ENCODE measurements at places on chromosomes 12 and 14. TPM values are rescaled to one million over a fixed set of nuclear protein-coding genes. Genes with fewer than 3 reads are reported as not detected.

The KLRC4 gene
- total RNA-seq = 0.64 TPM

DNA sequence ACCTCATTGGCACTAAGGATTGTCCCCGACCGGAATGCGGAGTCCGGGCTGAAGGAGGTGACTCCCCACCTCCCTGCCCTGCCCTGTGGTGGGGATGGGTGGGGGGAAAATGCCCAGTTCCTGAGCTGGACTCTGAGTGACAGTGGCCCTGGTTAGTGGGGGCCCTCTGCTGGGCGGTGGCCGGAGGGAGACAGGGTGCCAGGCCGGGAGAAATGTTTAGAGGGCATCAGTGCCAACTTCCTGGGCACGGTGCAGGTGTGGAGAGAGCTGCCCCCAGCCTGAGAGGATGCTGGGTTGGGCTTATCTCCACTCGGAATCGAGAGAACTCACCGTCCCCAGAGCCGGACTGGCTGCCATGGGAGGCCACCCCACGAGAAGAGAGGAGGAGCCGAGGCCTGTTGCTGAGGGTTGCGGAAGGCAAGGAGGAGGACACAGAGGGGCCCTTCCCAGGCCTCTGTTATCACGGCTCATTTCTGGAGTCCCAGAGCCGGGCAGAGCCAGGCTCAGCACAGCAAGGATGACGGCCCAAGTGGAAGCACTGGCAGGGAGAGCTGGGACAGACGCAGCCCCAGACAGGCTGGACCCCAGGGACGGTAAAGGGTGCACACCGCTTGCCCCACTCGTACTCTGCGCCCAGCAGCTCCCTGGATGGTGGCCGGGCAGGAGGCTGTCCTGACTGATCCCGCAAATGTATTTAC, 156.7 kb downstream of the KIF26A start:
- no peak for DNase-seq

- DNase-seq = no peak
These were observed 89.0 kb downstream of the SLC38A1 start for GRCh38 chr12:46179693-46180452.

DNA sequence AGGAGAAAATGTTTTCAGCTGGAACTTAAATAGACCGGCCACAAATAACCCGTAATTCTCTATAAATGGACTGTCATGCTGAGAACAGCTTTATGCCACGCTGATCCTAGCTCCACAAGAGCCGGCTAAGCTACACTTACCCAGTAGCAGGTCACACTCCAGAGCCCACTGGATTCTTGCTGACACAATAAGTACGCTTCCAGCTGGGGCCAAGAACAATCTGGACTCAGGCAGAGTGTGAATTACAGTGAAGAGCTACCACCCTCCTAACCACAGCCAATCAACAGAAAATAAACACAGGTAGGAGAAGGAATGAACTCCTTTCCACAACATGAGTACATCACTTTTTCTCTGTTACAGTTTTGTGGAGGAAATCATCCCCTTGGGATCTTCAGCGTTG, 531.3 kb downstream of the GALC start:
- DNase-seq = no peak
